ENCODE measurements at places on chromosomes 6 and 20.
A peak's percentile ranks its signal among the peaks of the same experiment; 100 is the strongest.

DNA sequence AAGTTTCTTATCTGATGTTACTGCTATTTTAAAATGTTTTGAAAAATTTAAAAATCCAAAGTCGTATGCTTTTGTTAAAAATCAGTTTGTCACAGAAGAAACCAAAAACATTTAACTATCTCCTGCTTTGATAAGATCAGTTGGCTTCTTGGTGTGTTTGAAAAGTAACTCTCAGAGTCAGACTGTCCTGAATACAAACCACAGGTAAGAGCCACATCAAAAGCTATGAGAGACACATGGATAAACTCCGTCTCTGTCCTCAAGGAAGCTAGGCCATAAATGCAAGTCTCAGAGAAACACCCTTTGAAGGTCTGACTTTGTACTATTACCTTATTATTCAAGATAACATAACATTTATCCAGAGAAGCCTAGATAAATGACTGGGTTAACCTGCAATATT lies 7.7 kb downstream of the HBS1L start:
- no peak for DNase-seq

GRCh38 chr20:15287329-15287728 lies 949.9 kb upstream of the FLRT3 start:
- no peak for DNase-seq

DNA sequence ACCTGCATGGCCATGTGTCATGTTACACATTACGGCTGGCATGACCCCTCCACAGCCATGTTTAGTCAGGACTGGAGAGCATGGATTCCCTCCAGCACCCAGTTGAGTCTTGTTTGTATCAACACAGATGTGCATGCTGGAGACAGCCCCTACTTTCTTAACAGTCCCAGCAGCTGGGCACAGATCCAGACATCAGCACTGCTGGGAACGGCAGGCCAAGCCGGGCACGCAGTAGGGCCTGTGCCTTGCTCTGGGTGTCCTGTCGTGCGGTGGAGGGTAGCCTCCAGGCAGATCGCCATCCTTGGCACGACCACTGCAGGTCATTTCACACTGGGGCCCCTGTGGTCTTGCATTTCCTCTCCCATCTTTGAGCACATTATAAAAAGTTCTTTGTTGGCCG lies 381.4 kb downstream of the SMOC2 start:
- no peak for DNase-seq

- DNase-seq = peak; percentile 81
These were observed at the start of gene PHF10 for GRCh38 chr6:169724494-169725124. TSS of gene PHF10 (minus strand) at chr6:169724500. CDS start at chr6:169723931, 569 bp downstream.

DNA sequence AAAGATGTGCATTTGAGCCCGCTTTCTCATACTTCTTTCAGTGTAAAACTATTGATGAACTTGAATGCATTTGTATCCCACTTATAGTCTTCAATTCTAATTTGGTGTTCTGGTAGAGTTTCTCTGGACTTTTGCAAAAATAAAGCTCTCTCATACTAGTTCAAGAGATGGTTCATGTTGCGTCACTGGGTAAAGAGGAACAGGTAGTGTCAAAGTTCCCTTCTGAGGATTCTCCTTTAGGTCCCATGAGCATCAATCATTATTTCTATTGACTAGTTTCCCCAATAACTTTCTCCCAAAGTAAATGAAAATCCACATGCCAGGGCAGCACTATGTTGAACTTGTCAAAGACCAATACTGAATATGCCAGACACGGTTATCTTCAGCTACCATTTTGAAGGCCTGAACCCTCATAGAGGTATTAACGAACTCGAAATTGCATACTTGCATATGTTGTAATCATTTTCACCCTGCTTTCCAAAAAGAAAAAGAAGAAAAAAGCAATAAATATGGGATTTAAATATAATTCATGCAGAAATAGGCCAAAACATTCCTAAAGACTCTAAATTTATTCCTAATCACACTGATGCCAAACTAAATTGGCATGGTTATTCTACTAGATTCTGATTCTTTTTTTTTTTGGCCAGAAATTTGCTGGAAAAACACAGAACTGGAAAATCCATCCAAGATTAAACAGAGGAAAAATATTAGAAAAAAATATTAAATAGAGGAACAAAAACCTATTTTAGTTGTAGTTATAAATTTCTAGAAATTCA lies 84.5 kb downstream of the SGK1 start:
- no peak for DNase-seq

GRCh38 chr20:1776681-1777475 lies 118.3 kb upstream of the SIRPA start:
- peak; percentile 85 for DNase-seq

DNA sequence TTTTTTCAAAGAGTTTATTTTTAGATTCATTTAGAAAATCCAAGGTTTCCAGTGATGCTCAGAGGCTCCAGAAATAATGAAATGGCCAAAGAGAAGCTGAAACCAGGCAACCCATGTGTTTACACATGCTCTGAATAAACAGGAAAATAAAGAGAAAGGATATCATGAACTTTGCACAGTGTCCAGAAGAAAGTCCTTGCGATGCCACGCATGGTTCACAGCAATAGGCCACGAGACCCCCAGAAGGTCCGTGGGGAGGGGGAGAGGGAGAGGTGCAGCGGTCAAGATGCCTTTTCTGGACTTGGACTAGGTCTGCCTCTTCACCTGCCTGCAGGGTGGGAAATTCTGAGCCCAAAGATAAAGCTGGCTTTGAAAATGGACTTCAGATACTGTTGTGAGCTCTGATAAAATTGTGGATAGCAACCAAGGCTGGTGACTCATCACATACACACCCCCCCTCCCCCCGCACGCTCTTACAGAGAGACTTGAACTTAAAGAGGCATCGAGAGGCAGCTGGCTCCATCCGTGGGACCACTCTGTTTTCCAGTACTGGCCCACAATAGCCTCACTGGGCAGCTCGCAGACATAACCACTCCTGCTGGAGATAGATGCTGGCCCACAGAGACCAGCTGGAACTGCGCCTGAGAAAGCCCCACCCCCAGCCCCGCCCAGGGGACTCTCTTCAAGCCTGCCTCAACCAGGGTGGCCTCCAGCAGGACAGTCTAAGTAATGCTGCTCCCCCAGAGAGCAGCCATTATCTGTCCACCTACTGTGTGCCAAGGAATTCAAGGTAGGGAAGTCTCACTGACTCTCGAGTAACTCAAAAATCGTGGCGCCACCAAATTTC lies 21.2 kb upstream of the NFATC2 start:
- DNase-seq = peak; percentile 24

- no peak for DNase-seq
These were observed 93.5 kb downstream of the CDC5L start for GRCh38 chr6:44481056-44481455.

GRCh38 chr6:51753635-51754034 lies 333.8 kb downstream of the PKHD1 start:
- no peak for DNase-seq

GRCh38 chr6:34871853-34872252 lies 16.0 kb downstream of the TAF11 start:
- no peak for DNase-seq

DNA sequence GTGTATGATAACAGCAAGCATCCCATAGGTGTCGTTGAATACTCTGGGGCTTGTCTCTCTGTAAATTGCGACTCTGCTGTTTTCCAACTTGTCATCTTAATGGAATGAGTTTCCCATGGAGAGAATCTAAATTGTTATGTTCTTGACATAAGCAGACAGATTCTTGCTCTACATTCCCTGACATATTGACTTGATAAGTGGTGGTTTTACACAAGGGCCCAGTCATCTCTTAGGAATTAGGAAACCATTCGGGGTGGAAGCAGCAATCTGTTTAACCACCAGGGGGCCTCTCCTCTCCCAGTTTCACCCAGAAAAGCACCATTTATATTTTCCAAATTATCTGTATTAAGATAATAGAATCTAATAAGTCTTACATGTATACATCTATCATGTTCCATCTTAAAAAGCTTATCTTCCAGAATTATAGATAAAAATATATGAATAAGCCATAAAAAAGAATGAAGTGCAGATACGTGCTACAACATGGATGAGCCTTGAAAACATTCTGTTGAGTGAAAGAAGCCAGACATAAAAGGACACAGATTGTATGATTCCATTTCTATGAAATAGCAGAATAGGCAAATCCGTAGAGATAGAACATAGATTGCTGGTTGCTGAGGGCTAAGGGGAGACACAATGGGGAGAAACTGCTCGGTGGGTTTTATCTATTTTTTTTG lies 23.1 kb upstream of the MROH8 start:
- DNase-seq = peak; percentile 24

GRCh38 chr6:128421788-128422187 lies 98.6 kb downstream of the PTPRK start:
- no peak for DNase-seq

DNA sequence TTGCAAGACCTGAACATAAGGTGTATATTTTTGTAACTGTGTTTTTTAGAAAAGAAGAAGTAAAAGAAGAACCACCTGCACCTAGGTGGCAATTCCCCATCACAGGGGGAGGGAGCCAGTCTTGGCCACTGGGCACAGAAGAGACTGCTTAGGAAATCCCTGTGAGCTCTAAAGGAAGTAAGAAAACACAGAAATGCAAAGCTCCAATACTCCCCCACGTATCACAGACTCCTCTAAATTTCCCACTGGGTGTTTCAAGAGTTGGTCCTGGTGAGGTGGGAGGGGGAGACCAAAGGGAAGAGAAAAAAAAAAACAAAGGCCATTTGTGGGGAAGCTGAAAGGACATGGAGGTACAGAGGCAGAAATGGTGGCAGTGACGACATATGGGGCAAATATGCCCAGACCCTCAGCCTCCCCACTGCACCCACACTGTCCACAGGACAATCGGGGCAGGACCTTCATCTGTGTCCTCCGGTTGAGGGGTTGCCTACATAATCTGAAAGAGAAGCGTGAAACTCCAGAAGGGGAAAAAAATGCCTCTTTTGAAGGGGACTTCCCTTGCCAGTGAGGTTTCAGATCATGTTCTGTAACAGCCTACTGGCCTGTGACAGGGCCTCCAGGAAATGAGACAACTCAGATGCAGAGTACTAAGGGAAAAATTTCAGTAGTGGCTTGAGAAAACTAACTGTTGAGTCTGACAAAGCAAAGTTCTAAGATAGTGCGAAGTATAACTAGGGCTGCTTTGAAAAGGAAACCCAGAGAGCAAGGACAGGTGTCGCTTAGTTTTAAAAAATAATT lies 226.2 kb upstream of the MARCKS start:
- no peak for DNase-seq

DNA sequence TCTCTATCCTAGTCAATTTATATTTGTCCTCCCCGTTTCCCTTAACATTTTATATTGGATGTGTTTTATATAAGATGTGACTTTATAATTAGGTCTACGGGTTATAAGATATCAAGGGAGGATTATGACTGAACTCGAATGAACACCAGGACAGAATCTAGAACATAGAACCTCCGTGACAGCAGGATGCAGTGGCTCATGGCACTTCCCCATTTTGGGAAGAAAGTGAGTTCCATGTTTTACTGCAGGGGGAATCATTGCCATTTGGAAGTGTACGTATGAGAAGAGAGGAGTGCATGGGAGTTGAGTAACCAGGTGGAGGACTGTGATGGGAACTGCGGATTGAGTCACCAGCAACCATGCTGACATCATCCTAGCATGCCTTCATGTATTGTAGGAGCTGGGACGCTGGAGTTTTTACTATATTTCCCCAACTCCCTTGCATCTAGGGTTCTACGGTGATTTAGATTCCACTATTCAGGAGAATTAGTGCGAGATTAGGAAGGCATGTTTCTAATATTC lies 56.1 kb upstream of the FOXC1 start:
- no peak for DNase-seq

Data from activated CD8-positive, alpha-beta memory T cell treated with anti-CD3 and anti-CD28 coated beads, Interleukin-2, amount 50 U/mL, for 4 hours (primary cell).